ENCODE measurements at places on chromosomes 3 and 15. TPM values are rescaled to one million over a fixed set of nuclear protein-coding genes. Genes with fewer than 3 reads are reported as not detected.

DNA sequence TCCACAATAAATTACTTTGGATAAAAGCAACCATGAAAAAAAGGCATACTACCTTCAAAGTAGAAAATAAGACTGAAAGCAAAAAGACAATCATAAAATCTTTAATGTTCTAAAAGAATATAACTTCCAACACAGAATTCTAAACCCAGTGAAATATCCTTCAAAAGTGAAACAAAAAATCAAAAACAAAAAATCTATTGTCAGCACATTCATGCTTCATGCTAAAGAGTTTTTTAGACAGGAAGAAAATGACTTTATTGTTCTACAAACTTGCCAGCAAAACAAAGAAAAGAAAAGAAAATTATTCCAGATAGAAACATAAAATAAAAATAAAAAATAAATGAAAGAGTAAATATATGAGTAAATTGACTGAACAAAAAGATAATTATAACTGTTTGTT, 134.9 kb downstream of the EFHB start:
- peaks cover 2% of the 10 kb centered on the region for H3K27me3 ChIP-seq
- H3K36me3 ChIP-seq: no peaks in the 10 kb centered on the region
- H3K27ac ChIP-seq: no peak overlapping the region
- H3K4me1 ChIP-seq: no peaks in the 10 kb centered on the region

DNA sequence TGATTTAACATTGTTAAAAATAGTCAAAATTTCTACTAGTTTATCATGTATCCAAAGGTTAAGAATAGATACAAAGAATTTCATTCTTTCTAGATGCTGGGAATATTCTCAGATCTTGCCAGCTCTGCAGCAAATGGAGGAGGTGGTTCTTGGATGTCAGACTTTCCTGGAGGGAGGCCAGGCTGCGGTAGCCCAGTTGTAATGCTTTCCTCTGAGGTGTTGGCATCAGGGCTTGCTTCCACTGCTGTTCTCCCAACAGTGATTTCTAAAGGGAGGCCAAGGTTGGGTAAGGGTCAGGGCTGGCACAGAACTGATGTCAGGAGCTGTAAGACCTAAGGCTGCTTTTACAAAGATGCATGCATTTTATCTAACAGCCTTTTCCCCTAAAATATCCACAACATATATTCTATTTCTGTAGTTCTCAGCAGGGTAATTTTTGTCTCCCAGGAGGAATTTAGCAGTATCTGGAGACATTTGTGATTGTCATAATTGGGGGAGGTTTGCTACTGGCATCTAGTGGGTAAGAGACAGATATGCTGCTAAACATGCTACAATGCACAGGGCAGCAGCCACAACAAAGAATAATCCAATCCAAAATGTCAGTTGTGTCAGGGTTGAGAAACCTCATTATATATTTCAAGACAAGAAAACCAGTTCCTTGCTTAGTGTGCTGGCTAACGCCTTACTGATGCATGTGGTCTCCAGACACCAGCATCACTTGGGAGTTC, 42.0 kb upstream of the SPTSSB start:
- H3K4me1 ChIP-seq: no peaks in the 10 kb centered on the region
- peaks cover 12% of the 10 kb centered on the region for H3K36me3 ChIP-seq
- no peak overlapping the region for H3K4me3 ChIP-seq

DNA sequence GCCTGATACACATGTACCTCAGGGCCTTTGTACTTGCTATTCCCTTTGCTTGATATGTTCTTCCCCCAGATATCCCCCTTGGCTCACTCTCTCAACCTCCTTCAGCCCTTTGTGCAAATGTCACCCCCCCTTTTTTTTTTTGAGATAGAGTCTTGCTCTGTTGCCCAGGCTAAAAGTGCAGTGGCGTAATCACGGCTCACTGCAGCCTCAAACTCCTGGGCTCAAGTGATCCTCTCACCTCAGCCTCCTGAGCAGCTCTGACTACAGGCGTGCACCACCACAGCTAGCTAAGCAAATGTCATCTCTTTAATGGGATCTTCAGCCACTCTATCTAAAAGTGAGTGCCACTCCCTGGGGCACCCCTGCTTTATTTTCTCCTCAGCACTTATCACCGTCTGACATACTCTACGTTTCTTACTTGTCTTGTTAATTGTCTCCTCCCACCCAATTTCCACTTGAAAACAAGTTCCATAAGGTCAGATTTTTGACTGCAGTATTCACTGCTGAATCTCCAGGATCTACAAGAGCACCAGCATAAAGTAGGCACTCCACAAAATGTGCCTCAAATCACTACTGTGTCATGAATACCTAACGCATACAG, 14.6 kb downstream of the IP6K2 start:
- DNase-seq: no peak
- H3K4me1 ChIP-seq: peaks cover 16% of the 10 kb centered on the region
- H3K4me3 ChIP-seq: no peak overlapping the region
- H3K27ac ChIP-seq: peak overlapping the region; percentile 32
- peaks cover 66% of the 10 kb centered on the region for H3K36me3 ChIP-seq

DNA sequence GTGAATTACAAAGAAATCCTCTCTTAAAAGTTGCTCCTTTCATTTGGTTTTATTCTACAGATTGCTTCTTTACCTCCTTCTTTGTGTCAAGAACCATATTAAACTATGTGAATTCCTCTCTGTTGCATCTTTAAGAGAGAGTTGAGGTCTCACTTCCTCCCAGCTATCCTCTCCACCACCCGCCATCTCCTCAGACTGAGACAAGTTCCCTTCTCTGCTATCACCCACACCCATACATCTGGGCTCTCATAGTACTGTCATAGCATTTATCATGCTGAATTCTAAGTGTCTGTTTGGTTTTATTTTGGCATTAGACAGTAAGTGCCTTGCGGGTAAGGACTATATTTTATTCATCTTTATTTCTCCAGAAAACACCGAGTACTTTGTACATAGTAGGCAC, 54.2 kb downstream of the B3GALNT1 start:
- H3K36me3 ChIP-seq: no peaks in the 10 kb centered on the region
- H3K4me3 ChIP-seq: no peak overlapping the region
- no peak for DNase-seq
- H3K4me1 ChIP-seq: no peaks in the 10 kb centered on the region
- no peaks in the 10 kb centered on the region for H3K27me3 ChIP-seq

- H3K4me1 ChIP-seq: peaks cover 55% of the 10 kb centered on the region
- DNase-seq: peak; percentile 28
- H3K27ac ChIP-seq: no peak overlapping the region
- no peaks in the 10 kb centered on the region for H3K27me3 ChIP-seq
- H3K4me3 ChIP-seq: no peak overlapping the region
- H3K36me3 ChIP-seq: peaks cover 4% of the 10 kb centered on the region
These were observed 18.7 kb downstream of the PXYLP1 start for GRCh38 chr3:141250342-141250741.

The WDR93 gene
- not detected for total RNA-seq

The MKRN3 gene
- 5.7 TPM for total RNA-seq

The MAP6D1 gene
- 1.0 TPM for total RNA-seq

All from naive thymus-derived CD8-positive, alpha-beta T cell (primary cell).